ENCODE measurements at places on chromosomes 2 and 18. TPM values are rescaled to one million over a fixed set of nuclear protein-coding genes. Genes with fewer than 3 reads are reported as not detected.

GRCh38 chr2:14567561-14567960 lies 65.0 kb upstream of the LRATD1 start:
- DNase-seq = no peak

GRCh38 chr18:62539284-62540165 lies 16.7 kb downstream of the ZCCHC2 start:
- no peak for DNase-seq

The CEBPZOS gene
- total RNA-seq = 13.2 TPM

GRCh38 chr2:64688909-64689308 lies 35.2 kb upstream of the SERTAD2 start:
- DNase-seq = no peak

DNA sequence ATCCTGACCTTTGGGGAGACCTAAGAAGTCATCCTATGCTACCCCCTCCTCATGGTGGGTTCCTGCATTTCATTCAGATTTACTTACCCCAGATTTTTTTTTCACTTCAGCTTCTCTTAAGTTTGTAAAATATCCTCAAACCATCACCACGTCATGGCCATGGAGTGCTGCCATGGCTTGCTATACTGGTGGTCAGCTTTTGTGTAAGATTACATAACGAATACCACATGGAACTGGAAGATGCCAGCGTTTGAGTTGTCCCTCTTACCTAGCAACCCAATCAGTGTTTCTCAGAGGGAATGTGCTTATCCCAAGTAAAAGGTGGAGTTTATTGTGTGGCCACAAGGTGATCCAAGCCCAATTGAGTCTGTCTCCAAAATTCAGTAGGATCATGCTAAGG lies 148.6 kb upstream of the ALPP start:
- peak; percentile 35 for DNase-seq

The NOSTRIN gene
- not detected for total RNA-seq

The C1QL2 gene
- total RNA-seq = not detected

The ARHGAP28 gene
- 0.63 TPM for total RNA-seq

GRCh38 chr2:150585221-150585971 lies 97.9 kb upstream of the RND3 start:
- DNase-seq = peak; percentile 59

- DNase-seq = peak; percentile 53
These were observed 233.2 kb upstream of the SMAD7 start for GRCh38 chr18:49183921-49184320.

The C2orf66 gene
- not detected for total RNA-seq
